Smooth muscle cell of trachea (primary cell): ENCODE measurements at places on chromosomes 2 and 18. TPM values are rescaled to one million over a fixed set of nuclear protein-coding genes. Genes with fewer than 3 reads are reported as not detected.

The IL18R1 gene
- total RNA-seq = 0.44 and 0.66 TPM in 2 replicates

The APCDD1 gene
- 1.9 and 4.5 TPM in 2 replicates for total RNA-seq

The FHOD3 gene
- total RNA-seq = 18.8 and 22.3 TPM in 2 replicates

The PAX8 gene
- 0.87 and 1.5 TPM in 2 replicates for total RNA-seq

The DSG1 gene
- not detected in 2 replicates for total RNA-seq

The CACNB4 gene
- total RNA-seq = 0.73 and 1.2 TPM in 2 replicates

The NEU2 gene
- not detected in 2 replicates for total RNA-seq

The ANKRD62 gene
- total RNA-seq = not detected in 2 replicates

The SERPINB4 gene
- total RNA-seq = not detected in 2 replicates

The RELCH gene
- total RNA-seq = 28.6 and 43.9 TPM in 2 replicates

The SLC19A3 gene
- 0.17 and 0.29 TPM in 2 replicates for total RNA-seq

The STRADB gene
- 45.1 and 55.1 TPM in 2 replicates for total RNA-seq
